ENCODE measurements at places on chromosomes 4 and X. TPM values are rescaled to one million over a fixed set of nuclear protein-coding genes. Genes with fewer than 3 reads are reported as not detected.

Gene YY2
- polyA plus RNA-seq: 3.2 TPM

Gene TRAPPC11
- 55.3 TPM for polyA plus RNA-seq

Gene AREG
- 0.25 TPM for polyA plus RNA-seq

Gene CENPVL2
- polyA plus RNA-seq: 0.28 TPM

- no peak for DNase-seq
Observed at GRCh38 chr4:20464381-20464780, 212.7 kb downstream of the SLIT2 start.

DNA sequence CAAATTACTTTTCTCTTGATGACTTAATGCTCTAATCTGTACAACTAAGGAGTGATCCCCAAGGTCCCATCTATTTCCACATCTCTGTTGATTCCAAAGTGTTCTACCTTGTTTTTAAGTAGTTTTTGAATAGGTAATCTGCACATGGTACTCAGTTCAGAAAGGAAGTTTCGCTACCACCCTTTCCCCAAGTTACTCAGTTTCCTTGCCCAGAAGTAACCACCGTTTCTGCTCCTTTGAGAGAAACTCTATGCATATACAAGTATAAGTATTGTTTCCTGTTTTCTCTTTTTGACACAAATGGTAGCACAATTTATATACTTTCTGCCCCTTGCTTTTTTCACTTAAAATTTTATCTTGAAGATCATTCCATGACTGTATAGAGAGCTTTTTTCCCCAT is 18.1 kb downstream of the TMEM154 start:
- DNase-seq: no peak

DNA sequence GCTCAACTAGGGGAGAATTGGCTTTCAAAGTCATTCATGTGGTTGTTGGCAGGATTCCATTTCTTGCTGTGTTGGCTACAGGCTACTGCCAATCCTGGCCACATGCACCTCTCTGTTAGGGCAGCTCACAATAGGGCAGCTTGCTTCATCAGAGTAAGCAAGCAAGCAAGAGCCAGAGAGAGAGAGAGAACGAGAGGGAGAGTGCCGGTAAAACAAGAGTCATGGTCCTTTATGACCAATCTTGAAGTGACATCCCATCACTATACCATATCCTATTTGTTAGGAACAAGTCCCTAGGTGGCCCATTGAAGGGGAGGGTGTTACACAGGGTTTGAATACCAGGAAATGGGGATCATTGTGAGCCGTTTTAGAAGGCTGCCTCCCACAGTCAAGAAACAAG is 33.0 kb upstream of the TLR2 start:
- no peak for DNase-seq

Measured in left kidney (tissue), 8 donors.